CD4-positive, alpha-beta T cell (primary cell): ENCODE measurements at places on chromosomes 5 and 9.

DNA sequence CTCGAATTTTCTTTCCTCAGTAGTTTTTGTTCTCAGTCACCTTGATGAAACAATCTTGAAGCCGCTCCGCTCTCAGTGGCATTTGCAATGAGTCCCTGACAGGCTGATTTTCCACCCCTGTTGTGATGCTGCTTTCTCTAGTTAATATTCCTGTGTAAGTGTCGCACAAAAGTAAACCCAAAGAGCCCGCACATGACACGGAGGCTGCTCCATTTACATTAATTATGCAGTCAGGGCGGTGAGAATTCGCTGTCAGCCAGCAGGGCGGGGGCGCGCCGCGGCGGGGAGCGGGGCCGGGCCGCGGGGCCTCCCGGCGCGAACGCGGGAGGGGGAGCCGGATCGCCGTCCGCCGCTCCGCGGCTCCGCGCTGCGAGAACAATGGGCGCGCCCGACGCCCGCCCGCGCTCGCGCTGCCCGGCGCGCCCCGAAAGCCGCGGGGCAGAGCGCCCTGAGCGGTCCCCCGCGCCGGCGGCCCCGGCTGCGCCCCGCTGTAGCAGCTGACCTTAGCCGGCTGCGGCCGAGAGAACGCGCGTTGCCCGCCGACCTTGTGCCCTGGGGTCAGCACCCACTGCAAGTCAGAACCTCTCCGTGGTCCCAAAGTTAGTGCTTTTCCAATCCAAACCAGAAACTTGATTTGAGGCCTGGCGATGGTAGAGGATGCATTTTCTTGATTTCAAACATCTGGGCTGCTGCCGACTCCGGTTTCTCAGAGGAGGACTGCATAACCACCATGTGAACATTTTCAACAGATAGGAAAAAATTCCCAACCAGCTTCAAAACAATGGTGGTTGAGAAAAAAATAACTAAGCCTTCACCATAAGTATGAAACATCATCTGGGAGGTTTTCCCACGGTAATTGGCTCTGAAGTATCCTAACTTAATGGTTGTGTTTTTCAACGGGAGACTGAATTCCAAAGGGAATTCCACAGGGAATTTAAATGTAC lies 142.6 kb downstream of the PBX3 start:
- peak; percentile 47 for DNase-seq

DNA sequence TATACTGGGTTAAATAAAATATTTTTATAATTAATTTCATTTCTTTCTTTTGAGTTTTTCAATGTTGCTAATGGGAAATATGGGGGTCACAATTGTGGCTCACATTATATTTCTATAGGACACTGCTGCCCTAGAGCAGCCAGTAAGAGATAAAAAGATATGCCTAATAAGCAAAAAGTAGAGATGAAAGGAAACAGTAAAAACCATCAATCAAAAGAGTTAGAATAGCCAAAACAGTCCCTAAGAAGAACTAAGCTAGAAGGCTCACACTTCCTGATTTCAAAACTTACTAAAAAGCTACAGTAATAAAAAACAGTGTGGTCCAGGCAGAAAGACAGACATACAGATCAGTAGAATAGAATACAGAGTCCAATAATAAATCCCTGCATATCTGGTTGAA lies 104.4 kb downstream of the FANCC start:
- no peak for DNase-seq

GRCh38 chr9:20178197-20178596 lies 389.4 kb upstream of the SLC24A2 start:
- DNase-seq: no peak

GRCh38 chr9:21991072-21991959 lies 2.9 kb downstream of the CDKN2A start:
- DNase-seq: no peak

DNA sequence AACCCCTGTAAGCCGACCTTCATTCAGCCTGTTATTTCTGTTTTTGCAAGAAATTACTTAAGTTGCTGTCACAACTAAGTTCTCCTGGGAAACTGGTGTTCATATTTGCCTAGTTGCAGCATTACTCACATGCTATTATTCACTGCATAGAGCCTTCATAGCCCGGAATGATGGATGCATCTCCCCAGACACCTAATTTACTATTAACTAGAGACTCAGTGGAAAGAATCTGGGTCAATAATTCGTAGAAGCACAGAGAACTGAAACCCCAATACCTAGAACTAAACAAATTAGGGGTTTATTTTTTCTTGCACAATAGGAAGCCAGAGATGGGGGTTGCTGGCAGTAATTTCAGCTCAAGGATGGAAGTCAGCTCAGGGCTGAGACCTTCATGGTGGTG lies 45.7 kb upstream of the FAM170A start:
- DNase-seq: no peak

- no peak for DNase-seq
These were observed 64.4 kb downstream of the UGCG start for GRCh38 chr9:111961009-111961408.

- DNase-seq: no peak
These were observed 32.2 kb upstream of the PAM start for GRCh38 chr5:102722931-102723330.

DNA sequence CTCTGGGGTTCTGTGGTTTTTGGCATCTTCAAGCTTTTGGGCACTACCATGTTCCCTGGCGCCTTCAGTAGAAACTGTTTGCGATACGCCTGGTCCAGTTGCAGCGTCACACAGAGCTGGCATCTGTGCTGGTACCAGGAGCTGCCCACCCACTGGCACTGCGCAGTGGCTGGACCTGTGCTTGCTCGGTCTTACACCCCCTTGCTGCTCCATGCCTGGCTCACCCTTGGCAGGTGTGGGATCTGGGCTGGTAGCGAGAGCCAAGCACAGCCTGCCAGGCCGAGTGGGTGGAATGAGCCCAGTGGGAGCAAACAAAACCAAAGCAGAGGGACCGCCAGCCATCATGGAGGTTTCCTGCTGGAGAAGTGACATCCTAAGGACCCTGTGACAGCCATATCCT lies 170.2 kb upstream of the IRX2 start:
- no peak for DNase-seq

- no peak for DNase-seq
These were observed 10.2 kb downstream of the ADRB2 start for GRCh38 chr5:148836272-148837250.

- no peak for DNase-seq
These were observed 145.9 kb upstream of the GHR start for GRCh38 chr5:42277293-42277692.

DNA sequence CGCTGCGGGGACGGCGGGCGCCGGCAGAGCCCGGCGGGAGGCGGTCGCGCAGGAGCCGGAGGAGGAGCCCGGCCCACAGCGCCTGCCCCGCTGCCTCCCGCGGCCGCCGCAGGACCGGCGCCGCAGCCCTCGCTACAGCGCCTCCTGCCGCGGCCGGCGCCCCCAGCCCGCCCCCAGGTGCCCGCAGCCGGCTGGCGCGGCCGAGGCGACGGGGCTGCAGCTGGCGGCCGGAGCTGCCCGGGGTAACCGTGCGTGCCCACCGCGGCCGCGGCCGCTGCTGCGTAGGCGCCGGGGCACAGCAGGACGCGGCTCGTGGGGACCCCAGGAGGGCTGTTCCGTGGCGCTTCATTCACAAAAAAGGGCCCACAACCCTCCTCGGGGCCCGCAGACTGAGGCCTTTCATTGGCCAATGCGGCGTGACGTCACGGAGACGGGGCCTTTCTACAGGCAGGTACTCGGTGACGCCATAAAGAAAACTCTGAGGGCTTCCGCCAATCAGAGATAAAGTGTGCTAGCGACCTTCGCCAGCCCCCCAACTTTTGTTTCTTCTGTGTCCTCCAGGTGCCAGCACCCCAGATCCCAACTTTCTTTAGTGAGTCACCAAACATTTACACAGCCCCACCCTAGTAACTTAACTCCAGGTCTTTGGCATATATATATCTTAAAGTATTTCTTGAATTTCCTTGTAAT lies at the start of gene CDC14B:
CDC14B (minus strand) TSS at position 353 of the 690 bp plus-strand sequence. CDS start 465 bp downstream, outside the sequence.
- peak; percentile 88 for DNase-seq

GRCh38 chr5:81788329-81788728 lies 37.4 kb upstream of the SSBP2 start:
- no peak for DNase-seq

GRCh38 chr9:118961857-118962256 lies 407.4 kb downstream of the BRINP1 start:
- no peak for DNase-seq

DNA sequence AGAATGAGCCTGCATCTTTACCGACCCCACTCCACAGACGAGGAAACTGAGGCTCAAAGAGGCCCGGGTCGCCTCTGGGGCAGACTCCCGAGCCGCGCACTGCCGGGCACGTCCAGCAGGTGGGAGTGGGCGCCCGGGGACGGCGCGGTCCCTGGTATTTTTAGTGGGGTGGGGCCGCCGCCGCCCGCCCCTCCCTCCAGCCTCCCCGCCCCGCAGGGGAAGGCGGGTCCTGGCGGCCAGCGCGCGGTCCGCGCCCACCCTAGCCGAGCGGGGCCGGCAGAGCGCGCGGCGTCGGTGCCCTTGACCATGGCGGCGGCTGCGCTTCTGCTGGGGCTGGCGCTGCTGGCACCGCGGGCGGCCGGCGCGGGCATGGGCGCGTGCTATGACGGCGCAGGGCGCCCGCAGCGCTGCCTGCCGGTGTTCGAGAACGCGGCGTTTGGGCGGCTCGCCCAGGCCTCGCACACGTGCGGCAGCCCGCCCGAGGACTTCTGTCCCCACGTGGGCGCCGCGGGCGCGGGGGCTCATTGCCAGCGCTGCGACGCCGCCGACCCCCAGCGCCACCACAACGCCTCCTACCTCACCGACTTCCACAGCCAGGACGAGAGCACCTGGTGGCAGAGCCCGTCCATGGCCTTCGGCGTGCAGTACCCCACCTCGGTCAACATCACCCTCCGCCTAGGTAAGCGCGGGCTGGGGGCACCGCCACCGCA lies at the start of gene LAMC3:
LAMC3 (plus strand) TSS at position 266 of the 710 bp plus-strand sequence; CDS start at position 307, 41 bp downstream.
- DNase-seq: no peak

GRCh38 chr5:56190497-56190896 lies 42.6 kb downstream of the ANKRD55 start:
- DNase-seq: peak; percentile 74

- no peak for DNase-seq
These were observed 51.3 kb downstream of the DENND4C start for GRCh38 chr9:19281801-19282200.

- no peak for DNase-seq
These were observed 383.7 kb upstream of the TRPC7 start for GRCh38 chr5:136749016-136749415.

DNA sequence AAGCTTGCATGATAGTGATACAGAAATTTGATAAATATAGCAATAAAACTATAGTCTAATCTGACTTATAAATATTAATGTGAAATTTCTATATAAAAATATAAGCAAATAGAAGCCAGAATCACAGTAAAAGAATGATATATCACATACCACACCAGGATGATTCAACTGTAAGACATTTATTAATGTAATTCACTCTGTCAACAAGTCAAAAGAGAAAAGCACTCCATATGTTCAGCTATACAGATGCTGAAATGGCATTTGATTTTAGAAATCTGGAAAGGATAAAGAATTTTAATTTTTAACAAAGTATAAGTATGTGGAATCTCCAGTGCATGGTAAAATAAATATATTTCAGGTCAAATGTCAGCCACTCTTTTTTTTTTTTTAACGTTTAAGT lies 372.4 kb downstream of the KCNN2 start:
- DNase-seq: no peak
